ENCODE measurements at places on chromosomes 3 and 15.

- DNase-seq: no peak
Measured at GRCh38 chr3:64578062-64578770, 109.6 kb downstream of the ADAMTS9 start.

GRCh38 chr3:52912885-52913731 lies 15.8 kb upstream of the STIMATE start:
- DNase-seq: no peak

DNA sequence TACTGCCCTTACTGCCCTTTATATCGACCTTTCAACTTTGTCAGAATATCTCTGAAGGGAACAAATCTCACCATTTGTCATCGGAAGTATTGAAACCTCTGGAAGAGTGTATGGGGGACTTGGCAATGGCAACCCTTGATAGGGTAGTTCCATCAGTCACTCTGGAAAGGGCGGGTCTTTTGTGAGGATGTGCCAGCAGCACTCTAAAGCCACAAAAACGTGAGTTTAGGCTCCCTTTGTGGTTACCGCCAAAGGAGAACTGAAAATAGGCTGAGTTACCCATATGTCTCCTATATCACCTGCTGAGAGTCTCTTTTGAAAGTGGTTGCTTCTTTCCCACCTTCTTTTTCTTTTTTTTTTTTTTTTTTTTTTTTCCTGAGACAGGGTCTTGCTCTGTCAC lies 296.8 kb upstream of the CHRM5 start:
- DNase-seq: no peak

DNA sequence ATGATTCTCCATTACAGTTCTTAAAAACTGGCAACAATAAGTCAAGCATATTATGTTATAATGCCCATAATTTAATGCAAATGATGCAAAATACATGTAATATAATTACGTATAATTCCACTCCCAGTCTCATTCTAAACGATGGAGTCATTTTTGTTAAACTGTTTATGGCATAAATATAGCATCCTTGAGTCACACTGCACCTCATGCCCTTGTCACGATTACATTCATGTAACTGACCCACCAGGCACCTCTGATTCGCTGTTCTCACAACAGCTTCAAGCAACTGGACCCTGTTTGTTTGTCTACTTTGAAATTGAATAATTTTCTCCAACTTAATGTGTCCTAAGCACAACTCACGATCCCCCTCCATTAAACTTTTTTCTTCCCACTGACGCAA lies 148.0 kb upstream of the LRTM1 start:
- no peak for DNase-seq

DNA sequence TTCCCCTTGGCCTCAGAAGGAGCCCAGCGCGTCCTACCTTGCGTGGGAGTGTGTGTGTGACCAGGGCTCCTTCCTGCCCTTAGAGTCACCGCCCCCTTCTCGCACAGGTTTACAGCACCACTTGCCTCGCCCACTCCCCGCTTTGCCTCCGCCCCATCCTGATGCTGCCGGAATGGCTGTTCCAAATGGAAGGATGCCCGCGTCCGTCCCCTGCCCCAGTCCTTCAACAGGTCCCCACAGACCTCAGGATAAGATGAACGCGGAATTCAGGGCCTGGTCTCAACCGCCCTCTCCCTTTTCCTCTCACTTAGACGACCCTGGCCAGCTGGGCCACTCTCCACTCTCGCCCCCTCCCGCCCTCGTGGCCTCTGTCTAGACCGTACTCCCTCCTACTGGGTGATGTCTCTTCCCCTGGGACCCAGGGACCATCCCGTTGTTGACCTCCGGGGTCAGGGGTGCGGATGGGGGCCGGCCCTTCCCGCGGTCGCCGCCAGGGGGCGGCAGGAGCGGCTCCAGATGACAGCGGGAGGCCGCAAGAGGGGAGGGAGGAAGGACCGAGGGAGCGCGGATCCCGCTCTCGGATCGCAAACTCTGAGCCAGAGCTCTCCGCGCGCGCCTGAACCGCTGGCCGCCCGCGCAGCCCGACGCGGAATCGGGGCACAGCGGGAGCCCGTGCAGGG lies at the start of gene THSD4:
Gene THSD4, plus strand, starts transcription at position 585 of the 680 bp plus-strand sequence.
- peak; percentile 35 for DNase-seq

DNA sequence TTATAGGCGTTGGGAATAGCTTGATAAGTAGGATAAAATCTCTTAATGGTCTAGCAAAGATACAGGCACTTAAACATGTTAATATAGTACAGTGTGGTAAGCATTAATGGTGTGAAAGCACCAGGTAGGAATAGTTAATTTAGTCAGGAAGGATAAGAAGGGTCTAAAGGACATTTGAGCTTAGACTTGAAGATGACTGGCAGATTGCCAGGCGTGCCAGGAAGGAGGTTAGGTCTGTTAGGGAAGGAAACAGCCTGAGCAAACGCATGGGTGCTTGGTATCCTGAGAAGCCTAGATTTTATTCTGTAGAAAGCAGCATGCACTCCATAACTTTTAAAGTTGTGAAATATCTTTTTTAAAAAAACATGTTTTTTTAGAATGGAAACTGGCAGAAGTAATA lies 17.7 kb downstream of the SEC62 start:
- DNase-seq: no peak

DNA sequence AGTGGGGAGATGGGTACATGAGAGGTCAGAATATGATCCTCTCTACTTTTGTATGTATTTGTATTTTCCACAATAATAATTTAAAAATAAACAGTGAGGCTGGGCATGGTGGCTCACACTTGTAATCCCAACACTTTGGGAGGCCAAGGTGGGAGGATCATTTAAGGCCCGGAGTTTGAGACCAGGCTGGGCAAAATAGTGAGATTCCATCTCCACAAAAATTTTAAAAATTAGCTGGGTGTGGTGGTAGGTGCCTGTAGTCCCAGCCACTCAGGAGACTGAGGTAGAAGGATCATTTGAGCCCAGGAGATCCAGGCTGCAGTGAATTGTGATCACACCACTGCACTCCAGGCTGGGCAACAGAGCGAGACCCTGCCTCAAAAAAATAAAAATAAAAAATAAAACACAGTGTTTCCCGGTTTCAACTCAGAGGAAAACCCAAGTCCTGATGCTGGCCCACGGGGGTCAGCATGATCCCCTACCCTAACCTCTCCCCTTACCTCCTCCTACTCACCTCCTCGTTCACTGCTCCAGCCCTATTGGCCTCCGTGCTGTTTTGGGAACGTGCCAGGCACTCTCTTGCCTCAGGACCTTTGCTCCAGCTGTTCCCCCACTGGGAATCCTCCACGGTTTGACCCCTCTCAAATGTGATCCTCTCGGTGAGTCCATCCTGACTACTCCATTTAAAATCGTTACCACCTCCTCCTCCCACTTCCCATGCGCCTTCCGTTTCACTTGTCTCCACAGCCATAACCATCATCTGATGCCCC lies 2.9 kb upstream of the KLHL40 start:
- no peak for DNase-seq

DNA sequence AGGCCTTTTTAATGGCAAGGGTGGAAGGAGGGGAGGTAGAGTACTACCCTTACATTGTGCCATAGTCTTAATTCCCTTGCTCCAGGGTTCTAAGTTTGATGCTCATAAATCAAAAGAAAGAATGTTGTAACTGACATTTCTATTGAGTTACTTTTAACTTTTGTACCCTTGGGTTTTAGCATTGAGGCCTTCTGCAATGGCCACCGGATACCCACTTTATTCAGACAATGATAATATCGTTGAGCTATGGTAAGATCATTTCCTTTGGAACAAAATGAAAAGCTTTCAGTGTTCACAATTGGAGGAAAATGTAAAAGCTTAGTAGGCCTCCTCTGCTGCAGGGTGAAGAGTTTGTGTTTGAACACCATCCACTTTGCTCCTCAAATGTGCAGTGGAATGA lies 16.8 kb downstream of the CGNL1 start:
- no peak for DNase-seq

DNA sequence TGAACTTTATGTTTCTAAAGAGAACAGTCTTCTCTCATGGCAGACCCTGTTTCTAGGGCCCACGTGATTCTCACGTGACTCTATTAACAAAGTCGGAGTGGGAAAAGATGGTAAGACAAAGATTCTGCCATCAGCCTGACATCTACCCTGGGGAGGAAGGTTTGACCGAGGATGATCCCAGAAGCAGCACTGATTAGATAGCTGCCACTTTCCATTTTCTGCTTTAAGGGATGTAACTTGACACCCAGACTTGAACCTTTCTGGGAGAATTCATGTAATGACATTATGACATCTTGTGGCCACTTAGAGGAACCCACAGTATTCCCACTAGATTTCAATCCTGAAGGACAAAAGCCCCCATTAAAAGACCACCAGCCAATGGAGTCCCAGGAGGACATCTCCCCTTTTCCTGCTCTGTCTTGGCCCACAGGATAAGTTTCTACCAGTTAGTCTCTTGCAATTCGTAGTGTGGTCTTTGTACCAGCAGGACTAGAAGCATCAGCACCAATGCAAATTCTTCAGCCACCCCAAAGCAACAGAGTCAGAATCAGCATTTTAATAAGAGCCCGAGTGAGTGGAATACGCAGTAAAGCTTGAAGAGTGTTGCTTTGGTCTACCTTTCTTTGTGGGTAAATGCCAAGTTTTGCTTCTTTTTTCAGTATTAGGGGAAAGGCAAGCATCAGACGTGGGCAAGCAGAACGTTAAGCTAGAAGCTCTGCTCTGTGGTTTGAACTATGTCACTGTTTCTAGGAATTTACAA lies 480.5 kb upstream of the PROK2 start:
- DNase-seq: no peak

DNA sequence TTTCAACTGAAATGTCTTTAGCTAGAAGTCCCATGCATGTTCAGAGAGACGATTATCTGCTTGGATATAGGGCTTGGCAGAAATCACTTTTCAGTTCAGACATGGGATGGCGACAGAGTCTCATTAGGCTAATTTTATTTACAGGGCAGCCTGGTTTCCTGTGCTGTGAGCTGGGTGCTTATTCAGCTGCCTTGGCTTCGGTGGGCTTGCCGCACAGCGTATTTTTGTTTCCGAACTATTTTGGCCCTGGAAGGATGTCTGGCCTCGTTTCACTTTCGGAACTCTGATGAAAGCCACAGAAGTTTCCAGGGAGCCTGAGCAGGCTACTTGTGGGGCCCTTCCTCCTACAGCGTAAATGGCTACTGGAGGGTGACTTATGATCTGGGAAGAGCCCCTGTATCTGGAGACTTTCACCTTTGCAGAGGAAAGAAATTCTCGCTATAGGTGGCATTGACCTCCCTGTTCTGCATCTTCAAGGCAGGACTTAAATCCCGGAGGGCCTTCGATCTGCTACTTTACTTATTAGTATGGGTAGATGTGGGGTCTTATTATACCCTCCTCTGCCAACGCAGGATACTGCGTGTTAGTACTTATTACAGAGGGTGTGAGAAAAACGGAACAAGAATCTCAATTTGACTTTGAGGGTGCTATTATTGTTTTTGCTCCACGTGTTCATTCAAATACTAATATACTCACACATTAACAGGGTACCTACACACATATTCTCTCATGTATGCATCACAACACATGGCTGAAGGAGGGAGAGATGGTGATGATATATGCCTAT lies 364.0 kb upstream of the RBMS3 start:
- peak; percentile 4 for DNase-seq

- no peak for DNase-seq
Measured at GRCh38 chr3:126104742-126105605, 21.1 kb upstream of the SLC41A3 start.

DNA sequence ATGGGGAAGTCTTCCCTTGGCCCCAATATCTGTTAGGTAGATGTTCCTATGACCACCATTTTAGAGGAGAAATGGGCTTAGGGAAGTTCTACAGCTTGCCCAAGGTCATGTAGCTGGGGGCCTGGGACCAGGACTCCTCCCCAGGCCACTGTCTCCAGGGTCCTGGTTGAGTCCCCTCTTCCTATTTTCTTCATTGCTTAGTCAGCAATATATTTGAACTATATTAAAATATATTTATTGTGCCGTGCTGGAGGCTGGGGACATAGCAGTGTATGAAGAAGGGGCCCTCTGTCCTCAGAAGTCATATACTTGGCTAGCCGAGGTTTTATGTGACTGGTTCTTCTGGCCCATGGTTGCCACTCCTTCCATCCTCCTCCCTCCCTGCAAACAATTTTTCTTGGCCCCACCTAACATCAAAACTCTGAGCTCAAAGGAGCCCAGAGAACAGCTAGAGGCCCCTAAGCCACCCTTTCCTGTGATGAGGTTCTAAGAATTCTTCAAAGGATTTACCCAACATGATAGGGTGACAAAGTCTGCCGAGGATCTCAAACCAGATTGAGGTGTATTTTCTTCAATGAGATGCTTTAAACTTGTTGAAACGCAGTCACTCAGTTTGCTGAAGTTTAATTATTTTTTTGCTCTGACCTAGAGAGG lies 121.2 kb upstream of the RASGRP1 start:
- peak; percentile 79 for DNase-seq

DNA sequence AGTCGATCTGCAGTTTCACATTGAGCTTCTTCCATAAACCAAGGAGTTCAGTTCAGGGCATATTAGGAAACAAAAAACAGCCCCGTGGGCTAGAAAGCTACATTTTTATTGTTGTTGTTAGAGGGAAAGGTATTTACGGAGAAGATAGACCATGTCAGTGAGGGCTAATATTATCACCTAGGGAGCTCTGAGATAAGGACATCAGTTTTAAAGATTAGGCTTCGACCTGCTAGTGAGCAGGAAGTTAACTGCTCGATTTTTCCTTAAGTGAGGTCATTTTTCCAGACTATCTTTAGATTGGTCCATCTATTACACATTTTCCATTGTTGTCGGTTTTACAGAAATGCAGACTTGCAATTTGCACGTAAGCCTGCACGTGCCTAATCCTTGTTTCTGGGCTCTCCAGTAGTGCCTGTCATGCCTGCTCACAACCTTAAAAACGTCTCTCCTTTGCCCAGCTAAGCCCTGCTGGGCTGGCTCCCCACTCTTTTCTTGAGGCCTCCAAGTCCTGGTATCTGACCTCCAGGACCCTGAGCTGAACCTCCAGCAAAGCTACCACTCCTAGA lies 72.6 kb downstream of the MTHFS start:
- no peak for DNase-seq

- DNase-seq: no peak
Measured at GRCh38 chr3:124963755-124964154, 29.2 kb upstream of the MUC13 start.

- DNase-seq: no peak
Measured at GRCh38 chr3:195124378-195124992, 146.5 kb downstream of the XXYLT1 start.

DNA sequence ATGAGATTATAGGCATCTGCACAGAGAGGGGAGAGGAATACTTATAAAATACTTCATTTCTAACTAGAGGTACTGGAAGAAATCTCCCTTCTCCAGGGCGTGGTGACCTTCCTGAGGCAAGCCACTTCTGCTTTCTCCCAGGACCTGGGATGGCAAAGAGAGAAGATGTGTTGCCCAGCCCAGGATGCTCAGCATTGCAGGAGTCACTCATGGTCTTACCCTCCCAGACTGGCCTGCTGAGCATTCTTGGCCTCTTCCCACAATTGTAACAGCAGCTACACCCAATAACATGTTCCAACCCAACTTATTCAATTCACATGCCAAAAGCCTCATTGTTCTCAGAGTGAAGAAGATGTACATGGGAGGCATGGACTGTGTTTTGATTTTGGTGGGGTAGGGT lies 37.9 kb downstream of the IL20RB start:
- DNase-seq: no peak

- no peak for DNase-seq
Measured at GRCh38 chr3:42088803-42089530, 2.2 kb upstream of the TRAK1 start.
